ENCODE measurements at places on chromosomes 12 and 14.

DNA sequence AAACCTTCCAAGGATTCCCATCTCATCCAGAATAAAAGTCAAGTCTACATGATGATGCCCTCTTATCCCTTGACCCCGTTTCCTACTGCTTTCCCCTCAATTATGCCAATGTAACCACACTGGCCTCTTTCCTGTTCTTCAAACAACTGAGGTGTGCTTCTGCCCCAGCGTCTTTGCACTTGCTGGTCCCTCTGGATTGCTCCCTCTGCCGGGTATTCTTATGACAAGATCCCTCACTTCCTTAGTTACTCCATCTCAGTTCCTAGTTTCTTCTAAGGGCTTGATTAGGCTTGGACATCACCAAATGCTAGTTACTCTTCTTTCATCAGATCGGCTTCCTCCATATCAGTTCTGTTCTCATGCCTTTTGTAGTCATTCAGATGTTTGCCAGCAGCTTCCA is 32.7 kb upstream of the PELI2 start:
- DNase-seq, result no peak

GRCh38 chr14:92677955-92678354 is 70.5 kb downstream of the LGMN start:
- DNase-seq, result no peak

- no peak for DNase-seq
Observed at GRCh38 chr14:68292441-68293215, 473.0 kb downstream of the RAD51B start.

DNA sequence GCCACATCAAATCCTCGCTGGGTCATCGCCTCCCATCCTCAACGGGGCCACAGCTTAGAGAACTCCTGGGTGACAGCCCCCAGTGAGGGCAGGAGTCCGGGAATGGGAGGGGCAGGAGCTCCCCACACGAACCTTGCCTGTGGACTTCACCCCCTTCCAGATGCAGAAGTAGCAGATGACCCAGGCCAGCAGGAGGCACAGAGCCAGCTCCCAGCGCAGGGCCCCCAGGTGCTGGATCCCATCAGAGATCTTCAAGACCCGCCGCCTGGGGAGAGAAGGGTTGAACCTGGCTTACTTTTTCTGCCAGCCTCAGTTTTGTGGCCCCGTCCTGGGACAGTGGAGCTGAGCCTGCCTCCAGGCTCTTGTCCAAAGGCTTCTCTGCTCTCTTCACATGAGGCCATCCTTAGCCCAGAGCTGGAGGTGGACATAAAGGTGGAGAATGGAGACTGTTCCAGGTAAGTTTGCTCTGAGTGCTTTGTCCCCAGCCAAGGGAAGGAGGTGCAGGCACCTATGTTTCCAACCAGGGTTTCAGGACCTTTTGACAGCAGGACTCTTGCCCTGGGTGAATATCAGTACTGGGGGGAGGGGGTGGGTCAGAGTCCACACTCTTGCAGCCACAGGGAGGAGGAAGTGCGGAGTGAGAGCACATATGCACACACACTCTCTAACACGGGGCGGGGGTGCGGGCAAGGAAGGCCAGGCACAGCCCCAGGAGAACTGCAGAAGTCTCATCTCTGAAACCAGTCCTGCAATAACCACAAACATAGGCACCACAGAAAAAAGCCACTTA is 23.3 kb upstream of the SLC6A12 start:
- DNase-seq, result no peak

DNA sequence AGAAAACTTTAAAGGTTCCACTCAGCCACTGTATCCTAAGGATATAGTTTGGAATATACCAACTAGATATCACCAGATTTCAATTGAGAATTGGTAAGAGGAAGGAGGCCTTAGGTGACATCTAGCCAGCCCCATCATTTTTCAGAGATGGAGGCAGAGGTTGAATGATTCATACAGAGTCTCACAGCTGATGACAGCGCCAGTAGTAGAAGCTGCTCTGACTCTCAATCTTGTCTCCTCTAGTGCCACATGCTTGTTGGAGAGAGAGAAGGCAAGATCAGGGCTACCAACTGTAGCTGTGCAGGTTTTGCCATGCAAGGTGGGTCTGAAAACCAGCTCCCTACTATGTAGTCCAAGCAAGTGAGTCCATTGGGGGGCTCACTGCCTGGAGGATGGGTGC is 6.1 kb downstream of the FRMD6 start:
- no peak for DNase-seq

- no peak for DNase-seq
Observed at GRCh38 chr12:121576851-121577391, 3.9 kb downstream of the KDM2B start.

DNA sequence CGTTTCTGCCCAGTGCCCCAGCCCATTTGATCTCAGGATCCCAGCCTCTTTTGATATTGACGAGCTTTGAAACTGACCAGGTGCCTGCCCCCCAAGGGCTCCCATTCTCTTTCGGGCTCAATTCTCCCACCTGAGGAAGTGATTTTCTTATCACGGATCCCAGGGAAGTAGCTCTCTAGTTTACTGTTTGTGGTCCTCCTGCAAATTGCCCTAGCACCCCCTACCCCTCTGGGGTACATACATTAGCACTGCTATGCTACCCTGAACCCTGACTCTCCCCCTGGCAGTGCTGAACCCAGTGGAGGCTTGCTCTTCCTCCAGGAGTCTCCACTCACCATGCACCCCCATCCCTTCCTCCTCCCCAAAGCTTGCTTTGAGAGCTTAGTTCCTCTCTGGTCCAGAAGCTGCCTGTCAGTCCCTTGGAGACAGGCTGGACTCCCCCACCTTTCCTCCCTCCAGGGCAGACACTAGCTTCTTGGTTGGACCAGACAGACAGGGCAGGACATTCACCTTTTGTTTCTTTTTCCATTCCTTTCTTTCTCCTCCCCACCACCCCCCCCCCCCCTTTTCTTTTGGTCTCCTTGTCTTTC is 4.4 kb upstream of the TBX3 start:
- DNase-seq, result no peak

GRCh38 chr12:113844495-113845210 is 121.5 kb downstream of the RBM19 start:
- no peak for DNase-seq

- DNase-seq, result no peak
Observed at GRCh38 chr12:89216211-89216952, 135.9 kb downstream of the DUSP6 start.

- no peak for DNase-seq
Observed at GRCh38 chr12:57460468-57460784, 841 bp downstream of the GLI1 start.

- DNase-seq, result no peak
Observed at GRCh38 chr14:94628578-94628977, 16.4 kb downstream of the SERPINA3 start.

- DNase-seq, result no peak
Observed at GRCh38 chr12:59314209-59314608, 281.6 kb upstream of the SLC16A7 start.
